ENCODE measurements at places on chromosomes 13 and 19.
A peak's percentile ranks its signal among the peaks of the same experiment; 100 is the strongest.

GRCh38 chr13:50762969-50763567 is 80.4 kb downstream of the DLEU7 start:
- DNase-seq: no peak

- no peak for DNase-seq
Observed at GRCh38 chr13:98324105-98324504, 147.0 kb upstream of the RNF113B start.

GRCh38 chr13:77833331-77833863 is 85.2 kb downstream of the EDNRB start:
- DNase-seq: no peak

GRCh38 chr13:36921631-36922301 is 1.7 kb upstream of the SMAD9 start:
- DNase-seq: no peak

GRCh38 chr13:101447852-101448251 is 4.6 kb upstream of the ITGBL1 start:
- DNase-seq: no peak

GRCh38 chr13:80873589-80873988 is 532.7 kb upstream of the SPRY2 start:
- DNase-seq: no peak

DNA sequence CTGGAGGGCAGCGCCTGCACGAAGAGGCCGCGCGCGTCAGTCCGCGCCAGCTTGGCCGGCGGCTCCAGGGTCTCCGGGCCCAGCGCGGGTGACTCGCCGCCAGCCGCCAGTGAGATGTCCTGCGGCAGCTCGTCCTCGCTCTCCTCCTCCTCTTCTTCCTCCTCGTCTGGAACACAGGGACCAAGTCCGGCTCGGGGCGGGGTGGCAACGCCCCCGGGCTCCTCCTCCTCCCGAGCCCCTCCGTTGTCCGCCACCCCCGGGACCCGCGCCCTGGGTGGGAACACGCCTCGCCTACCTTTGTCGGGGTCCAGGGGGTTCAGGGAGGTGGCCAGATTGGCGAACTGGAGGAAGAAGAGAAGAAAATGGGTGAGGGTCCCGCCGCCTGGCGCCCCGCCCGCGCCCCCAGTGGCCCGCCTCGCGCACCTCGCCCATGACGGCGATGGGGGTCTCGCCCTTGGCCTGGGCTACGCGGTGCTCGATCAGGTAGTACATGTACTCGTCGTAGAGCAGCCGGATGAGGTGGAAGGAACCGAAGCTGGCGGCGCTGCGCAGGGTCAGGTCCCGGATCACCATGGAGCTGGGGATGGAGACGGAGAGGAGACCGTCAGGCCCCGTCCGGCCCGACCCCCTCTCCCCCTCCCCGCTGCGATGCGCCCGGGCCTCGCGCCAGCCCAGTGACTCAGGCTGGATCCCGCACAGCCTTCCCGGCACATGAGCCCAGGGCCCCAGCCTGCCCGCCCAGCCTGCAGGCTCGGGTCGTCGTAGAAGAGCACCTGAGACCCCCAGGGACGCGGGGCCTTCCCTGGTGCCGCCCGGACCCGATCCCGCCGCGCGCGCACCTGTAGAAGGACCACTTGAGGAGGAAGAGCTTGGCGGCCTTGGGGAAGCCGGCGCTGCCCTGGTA is 10.6 kb downstream of the DCAF15 start:
- no peak for DNase-seq

GRCh38 chr13:71879129-71879535 is 12.1 kb upstream of the DACH1 start:
- no peak for DNase-seq

DNA sequence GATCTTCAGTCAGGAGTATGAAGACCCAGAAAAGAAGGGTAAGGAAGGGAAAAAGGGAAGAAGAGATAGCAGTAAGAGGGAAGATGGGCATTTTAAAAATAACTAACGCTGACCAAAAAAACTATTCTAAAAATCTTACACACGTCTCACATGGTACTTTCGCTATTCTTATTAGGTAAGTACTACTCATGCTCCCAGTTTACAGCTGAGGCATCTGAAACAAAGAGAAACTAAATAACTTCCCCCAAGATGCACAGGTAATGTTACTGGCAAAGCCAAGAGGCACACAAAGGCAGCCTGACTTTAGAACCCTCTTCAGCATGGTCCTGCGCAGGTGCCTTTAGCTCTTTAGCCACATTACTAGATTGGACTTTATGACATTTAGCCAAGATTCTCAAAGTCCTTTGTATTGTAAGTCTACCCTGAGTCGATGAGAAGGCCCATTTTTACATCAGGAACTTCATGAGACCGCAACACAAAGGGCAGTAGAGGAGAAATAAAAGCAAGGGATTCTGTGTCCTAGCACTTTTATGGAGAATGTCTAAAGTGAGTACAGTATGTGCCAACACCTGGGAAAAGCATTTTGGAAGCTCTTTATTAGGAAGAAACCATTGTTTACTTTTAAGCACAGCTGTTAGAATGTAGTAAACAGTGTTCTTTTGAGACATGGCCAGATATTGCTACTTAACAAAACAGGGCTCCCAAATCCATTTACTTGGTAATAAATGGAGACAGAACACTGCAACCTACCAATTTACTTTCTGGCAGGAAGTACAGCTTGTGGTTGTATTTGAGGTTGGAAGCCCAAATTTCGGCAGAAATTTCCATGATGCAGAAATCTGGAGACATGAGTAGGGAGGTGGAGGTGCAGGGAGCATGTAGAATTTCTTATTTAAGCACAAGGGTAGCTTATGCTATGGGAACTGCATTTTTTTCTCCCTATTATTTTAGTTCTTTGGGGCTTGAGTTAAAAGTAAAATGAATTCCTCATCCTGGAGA is 250.7 kb downstream of the KCTD12 start:
- no peak for DNase-seq

DNA sequence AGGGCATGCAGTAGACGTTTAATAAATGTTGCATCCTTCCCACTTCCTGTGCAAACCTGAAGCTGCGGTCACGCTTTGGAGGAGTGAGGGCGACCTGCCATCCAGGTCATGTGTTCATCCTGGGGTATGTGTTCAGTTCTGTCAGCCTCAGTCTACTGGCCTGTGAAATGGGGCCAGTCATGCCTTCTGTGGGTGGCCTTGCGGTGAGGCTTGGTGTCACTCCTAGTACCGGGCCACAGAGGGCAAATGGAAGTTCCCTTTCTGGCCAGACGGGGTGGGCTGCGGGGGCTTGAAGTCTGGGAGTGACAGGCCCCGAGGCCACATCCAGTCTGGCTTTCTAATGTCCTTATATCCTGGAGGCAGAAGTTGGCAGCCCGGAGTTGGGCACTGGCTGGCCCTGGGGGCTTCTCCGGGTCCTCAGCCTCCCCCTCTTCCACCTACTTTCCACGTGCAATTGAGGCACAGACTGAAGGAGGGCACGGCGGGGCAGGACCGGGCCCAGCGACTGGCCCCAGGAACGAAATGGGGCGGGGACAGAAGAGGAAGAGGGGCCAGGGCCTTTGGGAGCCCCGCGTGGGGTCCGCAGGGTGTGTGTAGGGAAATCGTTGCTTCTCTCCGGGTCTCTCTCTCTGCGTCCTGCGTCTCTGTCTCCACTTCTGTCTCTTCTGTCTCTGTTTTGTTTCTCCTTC is 11.1 kb downstream of the PDE4A start:
- DNase-seq: no peak

GRCh38 chr19:17245535-17245984 is at the start of gene NR2F6:
Gene NR2F6, minus strand, starts transcription at chr19:17245919. Its CDS starts 699 bp downstream, at chr19:17245220.
- DNase-seq: no peak

GRCh38 chr19:48965806-48966540 is 864 bp downstream of the FTL start:
- peak; percentile 69 for DNase-seq

DNA sequence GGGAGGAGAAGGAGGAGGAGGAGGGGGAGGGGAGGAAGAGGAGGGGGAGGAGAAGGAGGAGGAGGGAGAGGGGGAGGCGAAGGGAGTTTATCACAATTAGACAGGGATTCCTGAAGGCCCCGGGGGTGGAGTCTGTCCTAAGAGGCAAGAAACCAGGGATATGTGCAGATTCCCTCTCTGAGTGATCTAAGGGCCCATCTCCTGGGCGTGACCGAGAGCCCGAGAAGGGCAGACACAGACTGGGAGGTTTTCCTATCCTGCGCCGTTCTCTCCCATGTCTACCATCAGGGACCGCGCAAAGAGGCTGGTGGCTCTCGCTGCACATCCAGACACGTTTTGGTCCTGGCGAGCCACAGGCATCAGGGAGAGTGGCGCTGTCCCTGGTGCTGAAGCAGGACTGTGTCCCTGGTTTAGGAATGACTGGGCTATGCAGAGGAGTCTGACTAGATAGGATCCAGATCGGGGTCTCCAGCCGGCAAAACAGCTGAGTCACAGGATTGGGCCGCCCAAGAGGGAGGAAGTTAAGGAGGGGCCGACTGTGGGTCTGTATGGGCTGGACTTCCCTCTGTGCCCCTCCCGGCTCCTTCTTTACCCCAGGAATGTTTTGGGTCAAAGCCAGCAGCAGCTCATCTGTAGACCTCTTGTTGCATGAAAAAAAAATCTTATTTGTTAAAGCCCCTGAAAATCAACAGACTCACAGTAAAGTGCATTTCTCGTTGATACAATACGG is 17.9 kb upstream of the ZNF175 start:
- no peak for DNase-seq

GRCh38 chr13:23321535-23322241 is 111.8 kb downstream of the SACS start:
- no peak for DNase-seq

- DNase-seq: no peak
Observed at GRCh38 chr13:48583859-48584311, 51.0 kb upstream of the RCBTB2 start.

DNA sequence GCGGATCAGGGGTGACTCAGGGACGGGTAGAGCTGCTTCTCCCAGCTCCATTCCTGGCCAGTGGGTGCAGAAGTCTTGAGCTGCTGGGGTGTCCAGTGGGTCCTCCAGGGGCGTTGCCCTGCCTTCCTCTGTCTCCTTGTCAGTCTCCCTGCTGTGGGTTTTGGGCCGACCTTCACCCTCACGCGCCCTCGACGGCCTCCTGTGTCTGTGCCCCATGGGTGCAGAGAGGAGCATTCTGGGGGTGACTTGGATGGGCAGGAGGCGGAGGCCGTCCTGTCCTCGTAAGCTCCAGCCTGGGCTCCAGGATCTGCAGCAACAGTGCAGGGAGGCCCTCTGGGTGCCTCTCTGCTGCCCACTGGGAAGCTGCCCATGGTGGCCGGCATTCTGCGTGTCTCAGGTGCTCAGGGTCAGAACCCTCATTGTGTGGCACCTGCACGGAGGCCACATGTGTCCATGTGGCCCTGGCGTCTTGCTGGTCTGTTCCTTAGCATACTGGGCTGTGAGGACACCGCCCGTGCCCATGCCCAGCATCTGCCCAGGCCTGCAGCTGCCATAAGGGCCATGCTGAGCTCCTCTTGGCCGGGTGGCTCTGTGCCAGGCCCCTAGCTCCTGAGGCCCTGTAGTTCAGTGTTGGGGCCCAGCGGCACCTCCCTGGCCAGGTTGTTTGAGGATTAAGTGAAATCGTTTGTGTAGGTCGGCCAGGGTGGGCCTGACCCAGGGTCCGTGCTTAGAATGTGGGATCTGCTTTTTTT is 17.3 kb downstream of the DOT1L start:
- no peak for DNase-seq

DNA sequence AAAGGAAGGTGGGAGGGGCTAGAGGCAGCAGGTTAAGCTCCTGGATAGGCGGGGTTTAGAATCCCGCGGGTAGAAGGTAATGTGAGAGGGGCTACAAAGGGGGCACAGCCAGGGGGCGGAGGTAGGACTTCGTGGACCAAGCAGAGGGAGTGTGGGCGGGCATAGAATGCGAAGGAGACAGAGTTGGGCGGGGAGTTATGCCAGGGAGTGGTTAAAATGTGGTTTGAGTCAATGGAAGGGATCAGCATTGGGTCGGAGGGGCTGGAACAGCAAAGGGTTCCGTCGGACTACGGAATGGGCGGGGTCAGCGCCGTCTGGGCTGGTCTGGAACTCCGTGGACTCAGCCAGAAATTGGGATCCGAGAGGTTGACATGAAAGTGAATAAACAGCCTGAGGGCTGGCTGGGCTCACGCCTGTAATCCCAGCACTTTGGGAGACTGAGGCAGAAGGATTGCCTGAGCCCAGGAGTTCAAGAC is 3.0 kb downstream of the LTBP4 start:
- DNase-seq: no peak

DNA sequence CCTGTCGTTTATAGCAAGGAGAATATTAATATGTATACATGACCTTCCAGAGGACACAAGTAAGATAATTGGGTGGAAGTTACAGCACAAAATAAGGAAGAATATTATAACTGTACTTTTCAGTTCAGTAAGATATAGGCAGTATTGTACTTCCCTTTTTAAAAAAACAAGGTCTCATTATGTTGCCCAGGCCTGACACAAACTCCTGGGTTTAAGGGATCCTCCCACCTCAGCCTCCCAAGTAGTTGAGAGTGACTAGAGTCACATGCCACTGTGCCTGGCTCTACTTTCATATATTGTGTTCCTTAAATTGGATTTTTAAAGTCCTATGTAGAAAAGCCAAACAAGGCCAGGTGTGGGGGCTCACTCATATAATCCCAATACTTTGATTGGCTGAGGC is 19.5 kb upstream of the MAB21L1 start:
- no peak for DNase-seq

DNA sequence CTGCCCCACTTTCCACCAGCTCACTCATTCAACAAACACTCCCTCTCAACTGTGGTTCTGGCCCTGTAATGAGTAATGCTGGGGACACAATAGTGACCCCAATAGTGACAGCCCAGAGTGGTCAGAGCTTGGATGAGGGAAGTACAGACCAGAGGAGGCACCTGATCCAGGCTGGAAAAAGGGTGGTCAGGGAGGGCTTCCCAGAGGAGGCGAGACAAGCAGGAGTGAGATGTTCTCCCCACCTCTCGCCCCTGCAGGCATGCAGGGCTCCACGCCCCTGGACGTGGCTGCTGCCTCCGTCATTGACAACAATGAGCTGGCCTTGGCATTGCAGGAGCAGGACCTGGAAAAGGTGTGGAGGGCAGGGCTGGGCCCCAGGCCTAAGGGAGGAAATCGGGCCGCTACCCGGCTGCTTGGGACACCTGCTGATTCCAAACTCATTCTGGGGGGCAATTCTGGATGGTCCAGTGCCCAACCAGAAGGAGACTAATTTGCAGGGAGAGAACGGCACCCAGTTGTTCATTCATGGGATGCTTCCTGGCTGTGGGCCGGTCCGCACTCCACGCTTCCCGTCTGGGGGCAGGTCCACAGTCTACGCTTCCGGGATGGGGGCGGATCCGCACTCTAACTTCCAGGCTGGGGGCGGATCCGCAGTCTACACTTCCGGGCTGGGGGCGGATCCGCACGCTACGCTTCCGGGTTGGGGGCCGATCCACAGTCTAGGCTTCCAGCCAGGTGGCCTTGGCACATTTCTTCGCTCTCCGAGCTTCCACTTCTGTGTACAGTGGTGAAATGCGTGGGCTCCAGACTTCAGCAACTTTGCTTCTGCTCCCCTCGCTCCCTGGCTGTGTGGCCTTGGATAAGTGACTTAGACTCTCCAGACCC is 63.4 kb downstream of the RYR1 start:
- DNase-seq: no peak

DNA sequence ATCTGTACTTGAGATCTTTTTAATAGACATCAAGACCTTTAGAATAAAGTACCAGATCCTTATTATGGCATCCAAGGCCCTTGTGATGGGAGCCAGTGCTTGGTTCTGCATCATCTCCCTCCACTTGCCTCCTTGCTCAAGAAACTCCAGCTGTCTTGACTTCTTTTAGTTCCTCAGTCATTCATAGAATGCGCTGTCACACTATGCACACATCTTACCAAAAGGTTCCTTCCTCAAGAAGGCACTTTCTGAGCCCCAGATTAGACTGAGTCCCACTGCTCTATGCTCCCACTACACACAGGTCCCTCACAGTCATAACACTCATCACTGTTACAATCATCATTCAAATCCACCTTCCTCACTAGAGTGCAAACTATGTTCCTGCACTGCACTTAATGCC is 57.8 kb upstream of the ITM2B start:
- DNase-seq: no peak

Measured in NCI-H2029 treated with DMSO at 0.1 percent for 48 hours (cell line).